ENCODE measurements at places on chromosomes 11 and 22.

- DNase-seq: no peak
Observed at GRCh38 chr11:126619516-126619915, 264.0 kb downstream of the ST3GAL4 start.

- DNase-seq: no peak
Observed at GRCh38 chr11:133058501-133058900, 473.8 kb downstream of the OPCML start.

DNA sequence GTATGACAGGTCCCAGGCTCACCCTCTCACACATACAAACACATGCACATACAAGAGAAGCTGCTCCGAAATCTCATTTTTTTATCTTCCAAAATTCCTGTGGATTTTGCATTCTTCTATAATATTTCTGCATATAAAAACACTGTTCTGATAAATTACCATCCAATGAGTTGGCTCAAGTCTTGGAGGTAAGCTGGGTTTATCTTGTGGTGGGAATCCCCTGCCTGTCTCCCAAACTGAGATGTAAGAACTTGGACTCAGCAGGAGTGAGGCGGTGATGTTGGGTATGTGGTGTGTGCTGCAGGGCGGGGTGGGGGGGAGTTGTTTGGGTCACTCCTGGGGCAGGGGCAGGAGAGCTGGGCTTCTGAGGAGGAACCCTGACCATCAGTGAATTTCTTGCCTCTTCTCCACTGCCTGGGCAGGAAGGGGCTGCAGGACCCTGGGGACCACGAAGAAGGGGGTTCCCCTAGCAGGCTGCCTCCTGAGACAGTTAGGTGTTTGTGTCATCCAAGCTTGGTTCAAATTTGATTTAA, 6.8 kb upstream of the P2RY6 start:
- no peak for DNase-seq

GRCh38 chr22:37601540-37602442, 6.8 kb upstream of the GGA1 start:
- DNase-seq: no peak

DNA sequence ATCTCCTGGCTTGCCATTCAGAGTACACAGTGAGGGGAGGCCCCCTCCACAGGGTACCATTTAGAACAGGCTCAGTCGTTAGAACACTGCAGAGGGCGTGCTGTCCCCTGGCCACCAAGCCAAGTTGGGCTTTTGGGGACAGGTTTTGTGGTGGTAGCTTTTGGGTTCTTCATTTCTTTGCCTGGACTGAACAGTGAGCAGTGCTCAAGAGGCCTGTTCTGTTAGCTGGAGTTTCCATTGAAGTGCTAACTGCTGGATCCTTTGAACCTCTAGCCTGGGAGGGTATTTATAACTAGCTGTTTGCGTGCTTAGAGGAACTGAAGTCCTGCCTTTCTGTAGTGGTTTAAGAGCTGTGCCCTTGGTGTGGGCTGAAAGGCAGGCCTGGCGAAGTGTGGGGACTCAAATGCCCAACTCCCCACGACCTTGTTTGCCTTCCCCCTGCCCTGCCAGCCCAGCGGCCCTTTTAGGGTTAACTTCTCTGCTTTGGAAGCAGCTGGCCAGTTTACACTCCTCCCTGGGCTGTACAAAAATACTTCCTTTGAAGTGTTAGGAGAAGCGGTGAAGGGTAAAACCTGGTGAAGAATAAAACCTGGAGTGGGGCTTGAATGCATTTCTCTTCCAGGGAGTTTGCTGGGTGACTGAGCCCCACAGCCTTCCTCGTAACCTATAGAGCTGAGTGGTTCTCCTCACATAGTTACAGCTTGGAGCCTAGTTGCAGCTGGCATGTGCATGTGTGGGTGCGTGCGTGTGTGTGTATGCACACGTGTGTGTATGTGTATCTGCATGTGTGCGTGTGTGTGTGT, 34.6 kb downstream of the ZNRF3 start:
- no peak for DNase-seq

DNA sequence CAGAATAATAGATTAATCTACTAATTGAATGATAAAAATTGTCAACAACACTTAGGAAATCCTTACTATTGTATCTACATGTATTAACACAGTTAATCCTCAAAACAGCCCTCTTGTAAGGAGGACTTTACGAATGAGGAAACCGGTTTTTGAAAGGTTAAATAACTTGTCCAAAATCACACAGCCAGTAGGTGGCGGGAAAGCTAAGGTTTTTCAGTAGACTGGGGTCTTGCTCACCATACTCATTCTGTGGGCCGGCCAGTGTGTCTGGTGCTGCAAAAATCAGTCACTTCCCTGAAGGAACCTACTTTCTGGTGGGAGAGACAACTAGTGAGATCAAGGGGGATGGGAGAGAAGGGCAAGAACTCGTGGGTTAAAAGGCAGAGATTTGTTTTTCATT, 3.8 kb downstream of the DCPS start:
- no peak for DNase-seq

- DNase-seq: no peak
Observed at GRCh38 chr11:123211981-123212380, 16.9 kb upstream of the CLMP start.

GRCh38 chr11:102312667-102313066, 4.6 kb upstream of the BIRC3 start:
- no peak for DNase-seq

GRCh38 chr22:31637891-31638618, 24.0 kb downstream of the PISD start:
- no peak for DNase-seq

DNA sequence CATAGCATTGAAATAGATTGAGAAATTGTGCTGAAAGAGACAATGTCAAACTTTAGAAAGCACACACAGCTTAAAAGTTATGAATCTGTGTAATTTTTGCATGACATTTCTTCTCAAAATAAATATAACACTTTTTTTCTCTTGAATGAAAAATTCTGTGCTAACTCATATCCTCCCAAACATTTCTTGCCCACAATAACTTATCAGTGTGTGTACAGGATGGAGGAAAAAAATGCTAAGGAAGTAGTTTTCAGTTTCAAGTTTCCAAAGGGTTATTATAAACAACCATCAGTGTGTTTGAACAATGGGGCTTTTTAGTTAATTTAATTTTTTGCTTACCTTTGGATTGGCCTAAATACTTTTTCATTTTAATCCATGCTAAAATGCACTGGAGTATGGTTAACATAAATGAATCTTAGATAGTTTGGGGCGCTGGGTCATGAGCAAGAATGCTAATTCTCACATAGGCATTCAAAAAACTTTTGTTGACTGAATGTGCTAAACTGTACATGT, 82.9 kb upstream of the ARHGAP20 start:
- no peak for DNase-seq

DNA sequence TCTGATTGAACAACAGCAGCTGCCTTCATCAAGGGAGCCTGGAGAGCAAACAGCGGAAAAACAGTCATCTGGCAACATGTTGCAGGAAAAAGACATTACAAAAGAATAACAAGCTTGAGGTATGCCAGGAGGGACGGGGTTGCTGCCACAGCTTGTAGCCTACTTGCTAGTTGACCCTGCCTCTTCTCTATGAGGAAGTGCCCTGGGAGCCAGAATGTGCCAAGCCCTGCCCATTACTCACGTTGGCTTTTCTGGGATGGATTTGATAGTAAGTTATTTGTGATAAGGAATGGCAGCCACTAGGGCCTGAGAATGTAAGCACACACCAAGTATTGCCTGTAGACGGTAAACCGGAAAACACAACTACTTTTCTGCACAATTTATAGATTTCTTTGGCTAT, 113.5 kb upstream of the KIRREL3 start:
- DNase-seq: no peak

DNA sequence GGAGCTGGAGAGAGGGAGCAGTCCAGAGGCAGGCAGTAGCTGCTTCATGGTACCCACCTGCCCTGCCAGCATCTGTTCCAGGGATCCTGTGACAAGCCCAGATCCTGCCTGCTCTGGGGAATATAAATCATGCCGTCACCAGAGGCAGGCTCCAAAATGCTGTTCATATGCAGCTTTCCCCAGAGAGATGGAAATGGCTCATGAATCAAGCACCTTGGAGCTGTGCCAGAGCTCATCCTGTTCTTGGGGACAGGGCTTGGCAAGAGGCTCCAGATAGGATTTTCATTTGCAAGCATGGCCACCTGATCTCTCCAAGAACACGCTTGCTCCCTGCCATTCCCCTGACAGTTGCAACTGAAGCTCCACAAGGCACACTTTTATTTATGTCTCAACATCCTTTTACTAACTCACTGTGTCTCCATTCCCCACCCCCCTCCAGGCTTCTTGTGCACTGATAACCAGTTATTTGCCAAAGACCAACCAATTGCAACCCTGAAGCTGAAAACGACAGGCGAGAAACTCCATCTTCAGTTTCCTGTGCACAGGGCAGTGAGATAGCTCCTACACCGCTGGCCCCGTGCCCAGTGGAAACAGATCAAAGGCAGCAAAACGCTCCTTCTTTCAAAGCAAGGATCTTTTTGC, 115.8 kb upstream of the PITPNB start:
- DNase-seq: no peak

GRCh38 chr22:49294656-49295464, 532.8 kb downstream of the BRD1 start:
- DNase-seq: no peak

GRCh38 chr11:73753938-73754337, 6.9 kb downstream of the RAB6A start:
- no peak for DNase-seq

- DNase-seq: no peak
Observed at GRCh38 chr11:115226556-115226955, 277.7 kb downstream of the CADM1 start.

DNA sequence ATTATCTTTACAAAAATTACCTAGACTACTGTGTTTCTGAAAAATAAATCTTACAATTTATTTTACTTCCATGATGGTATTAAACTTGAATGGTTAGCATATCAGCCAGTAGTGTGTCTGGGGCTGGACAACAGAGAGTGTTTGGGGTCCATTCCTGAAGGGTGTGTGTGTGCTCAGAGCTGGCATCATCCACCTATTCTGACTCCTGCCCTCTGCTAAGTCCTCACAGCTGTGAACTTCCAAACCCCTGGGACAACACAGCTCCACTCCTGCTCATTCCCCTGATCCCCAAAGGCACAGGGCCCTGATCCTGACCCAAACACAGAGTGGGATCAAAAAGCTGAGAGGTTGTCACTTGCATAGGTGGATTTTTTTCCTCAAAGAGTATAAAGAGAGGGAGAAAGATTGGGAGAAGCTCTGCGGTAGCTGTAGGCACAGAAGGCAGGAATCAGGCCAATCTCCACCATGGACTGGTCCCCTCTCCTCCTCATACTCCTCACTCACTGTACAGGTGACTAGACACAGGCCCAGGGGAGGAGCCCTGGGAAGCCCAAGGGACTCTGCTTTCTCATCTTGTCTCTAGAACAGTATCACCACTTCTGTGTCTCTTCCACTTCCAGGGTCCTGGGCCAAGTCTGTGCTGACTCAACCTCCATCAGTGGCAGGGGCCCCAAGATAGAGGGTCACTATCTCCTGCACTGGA, 55.7 kb upstream of the TOP3B start:
- no peak for DNase-seq

GRCh38 chr11:132301900-132302299, 931.5 kb downstream of the NTM start:
- DNase-seq: no peak

DNA sequence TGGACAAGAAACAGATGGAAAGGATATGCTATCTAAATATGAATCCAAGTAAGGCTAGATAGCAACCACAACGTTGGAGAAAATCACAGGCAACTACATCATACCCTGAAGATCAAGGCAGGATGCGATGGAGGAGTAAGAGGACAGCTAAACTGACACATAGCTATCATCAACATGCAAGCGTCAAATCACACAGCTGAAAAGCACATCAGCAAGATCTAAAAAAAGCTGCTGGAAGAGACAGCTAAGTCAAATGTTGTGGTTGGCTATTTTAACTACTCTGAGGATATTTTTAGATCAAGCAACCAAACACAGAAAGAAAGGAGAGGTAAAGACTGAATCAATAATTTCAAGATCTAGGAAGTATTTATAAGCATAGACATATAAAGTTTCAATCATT, 466.9 kb downstream of the BRD1 start:
- DNase-seq: no peak

GRCh38 chr11:35619116-35619854, 1.0 kb downstream of the FJX1 start:
- no peak for DNase-seq
